ENCODE measurements at places on chromosomes 1 and 21.

GRCh38 chr21:34827445-34828235, 158.8 kb downstream of the CLIC6 start:
- no peak for DNase-seq

GRCh38 chr1:202871367-202871766, 17.6 kb downstream of the RABIF start:
- no peak for DNase-seq

- no peak for DNase-seq
Observed at GRCh38 chr21:36499578-36500471, 19.9 kb upstream of the CLDN14 start.

GRCh38 chr1:13889495-13889894, 189.5 kb downstream of the PRDM2 start:
- DNase-seq = no peak

- DNase-seq = peak; percentile 83
Observed at GRCh38 chr1:121558514-121558913, 373.7 kb downstream of the SRGAP2C start.

- no peak for DNase-seq
Observed at GRCh38 chr1:55860798-55861519, 645.8 kb upstream of the USP24 start.

GRCh38 chr1:64923294-64923718, 43.0 kb downstream of the JAK1 start:
- DNase-seq = peak; percentile 12

DNA sequence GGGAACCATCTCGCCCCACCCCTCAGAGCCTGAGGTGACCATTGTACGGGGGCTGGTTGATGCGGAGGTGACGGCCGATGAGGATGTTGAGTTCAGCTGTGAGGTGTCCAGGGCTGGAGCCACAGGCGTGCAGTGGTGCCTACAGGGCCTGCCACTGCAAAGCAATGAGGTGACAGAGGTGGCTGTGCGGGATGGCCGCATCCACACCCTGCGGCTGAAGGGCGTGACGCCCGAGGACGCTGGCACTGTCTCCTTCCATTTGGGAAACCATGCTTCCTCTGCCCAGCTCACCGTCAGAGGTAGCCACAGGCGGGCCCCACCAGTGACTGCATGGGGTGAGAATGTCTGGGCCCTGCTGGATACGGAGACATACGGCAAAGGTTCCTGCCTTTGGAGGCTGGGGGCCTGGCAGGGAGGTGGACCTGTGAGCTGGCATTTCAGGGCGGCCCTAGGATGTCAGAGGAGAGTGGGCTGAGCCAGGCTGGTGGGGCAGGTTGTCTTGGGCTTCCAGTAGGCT, 98.5 kb downstream of the TRIM11 start:
- no peak for DNase-seq

- DNase-seq = no peak
Observed at GRCh38 chr21:17002594-17003257, 510.1 kb upstream of the CXADR start.

DNA sequence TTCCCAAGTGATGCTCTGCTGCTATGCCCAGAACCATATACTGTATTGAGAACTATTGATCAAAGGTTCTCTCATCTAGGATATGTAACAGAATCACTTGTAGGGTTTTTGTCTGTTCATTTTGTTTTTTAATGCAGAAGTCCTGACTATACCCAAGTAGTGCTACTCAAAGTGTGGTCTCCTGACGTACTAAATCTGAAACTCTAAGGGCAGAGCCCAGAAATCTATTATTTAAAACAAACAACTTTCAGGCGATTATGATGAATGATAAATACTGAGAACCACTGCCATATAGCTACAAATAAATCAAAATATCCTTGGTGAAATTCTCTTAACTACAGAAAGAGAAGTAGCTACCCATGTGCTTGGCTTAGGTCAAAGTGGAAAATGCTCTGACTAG, 10.1 kb downstream of the ZZZ3 start:
- no peak for DNase-seq

- no peak for DNase-seq
Observed at GRCh38 chr1:12630946-12631530, 12.8 kb upstream of the AADACL4 start.

GRCh38 chr1:201183209-201183608, 7.4 kb upstream of the IGFN1 start:
- DNase-seq = no peak

GRCh38 chr1:116889380-116889779, 20.3 kb upstream of the PTGFRN start:
- DNase-seq = no peak

GRCh38 chr1:113895961-113896360, 8.6 kb upstream of the BCL2L15 start:
- DNase-seq = no peak

DNA sequence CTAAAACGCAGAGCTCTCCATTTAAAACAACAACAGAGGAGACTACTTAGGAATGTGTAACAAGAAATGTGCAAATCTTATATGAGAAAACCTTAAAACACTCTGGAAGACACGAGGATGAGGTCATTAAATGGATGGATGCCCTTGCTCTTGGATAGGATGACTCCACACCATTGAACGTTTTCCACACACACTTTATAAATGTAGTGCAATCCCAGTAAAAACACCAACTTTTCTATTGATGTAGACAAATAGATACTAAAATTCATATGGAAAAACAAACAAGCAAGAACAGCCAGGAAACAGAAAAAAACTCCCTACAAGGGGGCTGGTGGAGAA, 18.4 kb upstream of the COL6A1 start:
- DNase-seq = no peak

DNA sequence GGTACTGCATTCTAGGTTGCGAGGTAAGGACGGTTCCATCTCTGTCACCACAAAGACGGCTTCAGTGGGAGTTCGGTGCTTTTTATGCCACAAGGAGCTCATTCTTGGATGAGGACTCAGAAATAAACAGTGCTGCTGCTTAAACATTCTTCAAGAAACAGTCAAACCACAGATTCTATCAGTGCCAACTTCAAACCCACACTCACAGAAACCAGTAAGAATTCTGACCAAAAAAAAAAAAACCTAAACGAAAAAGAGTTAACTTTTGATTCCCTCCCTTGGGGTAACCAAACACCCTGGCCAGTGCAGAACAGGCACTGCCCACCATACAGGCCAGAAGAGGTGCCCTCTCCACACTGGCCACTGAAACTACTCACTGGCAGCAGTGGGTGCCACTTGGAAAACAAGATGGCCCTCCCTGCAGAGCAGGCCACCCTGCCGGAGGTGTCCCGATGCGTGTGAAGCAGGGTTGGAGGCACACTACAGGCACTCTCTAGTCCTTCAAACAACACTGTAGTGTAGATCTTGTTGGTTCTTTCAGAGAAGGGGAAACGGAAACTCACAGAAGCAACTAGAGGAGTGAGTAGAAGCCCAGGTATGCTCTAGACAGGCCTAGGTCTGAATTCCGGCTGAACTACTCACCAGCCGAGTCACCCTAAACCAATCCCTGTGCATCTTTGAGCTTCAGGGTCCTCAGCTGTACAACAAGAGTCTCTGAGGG, 87.3 kb upstream of the TLR5 start:
- peak; percentile 88 for DNase-seq

DNA sequence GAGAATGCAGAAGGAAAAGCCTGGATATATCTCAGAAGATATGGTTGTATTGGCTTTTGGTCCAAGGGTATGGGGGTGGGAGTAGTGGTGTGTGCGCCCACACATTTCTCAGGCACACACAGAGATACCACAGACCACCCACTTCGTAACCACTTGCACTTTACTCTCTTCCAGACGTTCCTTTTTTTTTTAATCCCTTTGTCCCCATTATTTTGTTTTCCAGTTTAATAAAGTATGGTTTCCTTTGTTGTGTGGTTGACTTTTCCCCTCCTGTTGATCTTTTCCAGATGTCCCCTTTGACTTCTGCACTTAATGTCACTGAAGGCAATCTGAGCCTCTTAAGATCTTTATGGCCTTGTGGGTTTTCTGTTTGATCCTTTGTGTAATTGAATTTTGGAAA, 10.5 kb upstream of the TARS2 start:
- DNase-seq = no peak

DNA sequence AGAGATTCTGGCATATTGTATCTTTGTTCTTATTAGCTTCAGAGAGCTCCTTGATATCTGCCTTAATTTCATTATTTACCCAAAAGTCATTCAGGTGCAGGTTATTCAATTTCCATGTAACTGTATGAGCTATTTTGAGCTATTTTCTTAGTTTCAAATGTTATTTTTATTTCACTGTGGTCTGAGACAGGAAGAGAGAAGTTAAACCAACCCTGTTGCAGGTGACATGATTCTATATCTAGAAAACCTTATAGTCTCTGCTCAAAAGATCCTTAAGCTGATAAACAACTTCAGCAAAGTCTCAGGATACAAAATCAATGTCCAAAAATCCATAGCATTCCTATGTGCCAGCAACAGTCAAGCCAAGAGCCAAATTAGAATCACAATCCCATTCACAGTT, 1644.0 kb upstream of the B3GALT2 start:
- no peak for DNase-seq

DNA sequence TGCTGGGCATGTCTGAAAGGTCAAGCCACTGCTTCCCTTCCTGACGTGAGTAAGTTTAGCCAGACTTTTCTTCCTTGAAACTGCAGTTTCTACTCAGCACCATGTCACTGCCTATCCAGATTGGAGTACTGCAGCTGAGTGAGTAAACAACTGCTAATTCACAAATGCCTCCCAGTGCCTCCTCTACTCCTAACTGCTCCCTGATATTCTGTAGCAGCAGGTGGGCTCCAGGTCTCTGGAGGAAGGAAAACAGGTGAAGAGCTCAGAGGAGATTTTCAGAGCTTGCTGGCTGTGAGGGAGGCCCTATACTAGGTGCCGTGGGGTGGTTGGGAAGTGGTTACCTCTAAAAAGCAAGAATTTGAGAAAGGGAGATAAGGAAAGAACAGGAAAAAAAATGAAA, 96.5 kb downstream of the KIF14 start:
- DNase-seq = no peak

DNA sequence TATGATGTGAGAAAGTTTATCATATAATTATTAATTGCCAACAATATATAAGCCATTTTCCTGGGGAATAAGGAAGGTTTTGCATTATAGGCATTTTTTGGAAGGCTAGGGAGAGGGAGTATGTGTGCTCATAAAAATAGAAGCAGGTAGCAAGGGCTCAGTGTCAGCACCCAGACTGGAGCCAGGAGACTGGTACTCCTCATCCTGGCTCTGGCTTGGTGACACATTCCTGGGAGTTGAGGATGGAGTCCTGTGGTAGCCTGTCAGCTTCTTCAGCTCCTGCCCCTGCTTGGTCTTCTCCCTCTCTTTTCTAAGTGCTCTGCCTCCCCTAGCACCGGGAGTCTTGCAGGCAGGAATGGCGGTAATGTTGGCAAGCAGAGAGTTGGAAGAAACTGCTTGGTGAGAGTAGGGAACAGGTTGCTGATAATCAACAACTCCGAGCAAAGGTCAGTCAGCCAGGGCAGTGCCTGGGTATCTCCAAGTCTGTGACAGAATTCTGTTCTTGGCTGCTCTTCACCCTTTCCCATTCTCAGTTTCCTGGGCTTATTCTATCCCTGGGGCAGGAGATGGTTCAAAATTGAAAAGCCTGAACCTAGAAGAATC, 23.0 kb downstream of the GIPC2 start:
- no peak for DNase-seq

DNA sequence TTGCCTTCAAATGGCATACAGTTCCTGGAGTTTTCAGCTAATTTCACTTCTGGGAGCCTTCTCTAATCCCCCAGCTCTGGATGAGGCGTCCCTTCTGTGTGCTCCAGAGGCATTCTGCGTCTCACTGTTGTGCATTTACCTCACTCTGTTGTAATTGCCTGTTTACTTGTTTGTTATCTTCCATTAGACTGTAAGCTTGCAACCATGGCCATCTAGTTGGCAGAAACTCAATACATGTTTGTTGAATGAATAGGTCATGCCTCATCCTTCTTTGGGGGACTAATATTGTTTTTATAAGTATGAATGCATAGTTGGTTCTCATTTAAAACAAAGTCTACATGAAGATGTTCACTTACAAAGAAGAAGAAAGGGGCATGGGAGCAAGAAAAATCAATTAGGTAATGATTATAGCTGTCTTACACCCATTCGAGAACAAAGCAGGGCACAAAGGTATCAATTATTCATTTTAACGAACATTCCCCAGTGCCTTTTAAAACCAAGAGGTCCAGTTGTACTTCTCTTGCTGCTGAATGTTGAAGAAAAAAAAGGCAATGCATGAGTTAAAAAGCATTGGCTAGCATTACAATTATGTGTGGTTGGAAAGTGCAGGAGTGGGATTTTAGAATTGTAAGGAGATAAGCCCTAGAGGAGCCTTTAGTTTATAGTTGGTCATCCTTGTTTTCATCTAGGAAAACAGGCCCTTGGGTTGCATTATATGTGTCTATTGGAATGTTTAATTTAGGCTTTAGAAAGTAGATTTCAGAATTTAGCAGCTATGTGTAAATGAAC, 6.0 kb downstream of the RGL1 start:
- DNase-seq = no peak

- DNase-seq = no peak
Observed at GRCh38 chr1:115925467-115925866, 50.8 kb upstream of the SLC22A15 start.

- DNase-seq = peak; percentile 37
Observed at GRCh38 chr1:33111965-33112364, 31.0 kb downstream of the AZIN2 start.

DNA sequence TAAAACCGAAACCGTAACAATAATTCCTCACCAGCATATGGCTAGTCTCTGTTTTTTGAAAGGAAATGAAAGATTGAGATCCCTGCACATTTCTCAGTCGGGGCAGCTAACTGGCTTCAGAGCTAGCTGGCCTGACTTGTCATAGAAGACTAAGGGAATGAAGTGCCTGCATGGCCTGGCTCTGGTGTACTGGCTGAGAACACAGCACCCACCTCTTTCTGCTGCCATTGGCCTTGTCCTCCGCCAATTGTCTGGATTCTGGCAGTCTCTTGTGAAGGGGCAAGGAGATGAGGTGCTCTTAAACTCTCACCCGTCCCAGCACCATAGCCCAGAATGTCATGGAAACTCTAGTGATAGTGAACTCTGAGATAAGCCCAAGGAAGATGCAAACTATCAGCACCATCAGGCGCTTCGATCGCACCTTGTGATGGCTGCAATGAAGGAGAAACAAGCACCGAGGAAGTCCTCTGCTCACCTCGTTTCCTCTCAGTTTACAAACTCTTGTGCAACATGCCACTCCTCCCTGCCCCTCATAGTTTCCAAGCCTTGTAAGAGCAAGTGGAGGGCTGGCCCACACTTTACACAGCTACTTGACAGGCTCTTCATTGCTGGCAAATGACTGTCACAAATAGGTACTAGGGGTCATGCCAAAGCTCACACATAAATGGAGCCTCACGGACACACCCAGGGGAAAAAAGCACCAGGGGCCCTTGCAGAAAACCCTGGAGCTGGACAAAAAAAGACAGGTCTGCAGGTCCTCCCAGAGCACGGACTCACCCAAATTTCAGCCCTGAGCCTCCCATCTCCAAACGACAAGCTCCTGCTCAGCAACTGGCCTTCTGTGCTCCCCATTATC, 16.4 kb downstream of the INPP5B start:
- DNase-seq = no peak

DNA sequence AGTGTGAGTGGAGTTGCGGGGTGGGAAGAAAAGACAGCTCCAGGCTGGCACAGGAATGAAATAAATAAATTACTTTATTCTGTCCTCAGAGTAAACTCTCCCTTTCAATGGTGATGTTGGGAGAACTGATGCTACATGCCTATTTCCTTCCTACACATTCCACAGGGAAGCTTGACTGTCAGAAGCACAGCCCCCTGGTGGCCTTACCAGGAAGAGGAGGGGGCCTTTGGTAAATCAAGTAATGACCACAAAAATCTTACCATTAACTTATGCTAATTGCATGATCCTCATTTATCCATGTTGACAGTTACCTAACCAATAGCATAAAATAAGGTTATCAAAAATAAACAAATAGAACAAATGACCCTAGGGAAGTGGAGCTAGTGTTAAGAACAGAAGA, 605.0 kb upstream of the PKN2 start:
- DNase-seq = no peak

All from HFFc6 (cell line).